ENCODE measurements at places on chromosomes 4 and X.

- no peak for DNase-seq
These were observed 279.0 kb upstream of the GK2 start for GRCh38 chr4:79687006-79687405.

DNA sequence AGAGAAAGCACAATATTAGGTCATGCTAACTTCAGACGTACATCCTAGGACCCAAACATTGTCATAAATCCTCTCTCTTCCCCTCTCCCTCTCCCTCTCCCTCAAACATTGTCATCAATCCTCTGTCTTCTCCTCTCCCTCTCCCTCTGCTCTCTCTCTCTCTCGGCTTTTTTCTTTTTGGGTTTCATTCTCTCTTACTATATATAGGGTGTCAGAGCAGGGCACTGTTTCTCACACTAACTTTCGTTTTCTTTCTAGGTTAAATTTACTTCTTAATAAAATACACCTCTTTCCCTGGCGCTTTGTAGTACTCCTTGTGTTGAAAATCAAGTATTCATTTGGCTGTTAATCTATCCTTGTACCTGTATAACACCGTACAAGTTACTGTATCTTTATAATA, 37.0 kb upstream of the HERC5 start:
- no peak for DNase-seq

DNA sequence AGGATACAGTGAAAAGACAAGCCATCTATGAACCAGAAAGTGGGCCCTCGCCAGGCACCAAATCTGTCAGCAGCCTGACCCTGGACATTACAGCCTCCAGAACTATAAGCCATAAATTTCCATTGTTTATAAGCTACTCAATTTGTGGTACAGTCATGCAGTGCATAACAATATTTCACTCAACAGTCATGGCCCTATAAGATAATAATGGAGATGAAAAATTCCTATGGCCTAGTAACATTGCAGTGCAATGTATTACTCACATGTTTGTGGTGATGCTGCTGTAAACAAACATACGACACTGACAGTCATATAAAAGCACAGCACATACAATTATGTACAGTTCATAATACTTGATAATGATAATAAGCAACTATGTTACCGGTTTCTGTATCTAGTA, 17.1 kb upstream of the TLR1 start:
- no peak for DNase-seq

GRCh38 chr4:139628184-139629012, 37.2 kb upstream of the MGST2 start:
- DNase-seq = no peak

DNA sequence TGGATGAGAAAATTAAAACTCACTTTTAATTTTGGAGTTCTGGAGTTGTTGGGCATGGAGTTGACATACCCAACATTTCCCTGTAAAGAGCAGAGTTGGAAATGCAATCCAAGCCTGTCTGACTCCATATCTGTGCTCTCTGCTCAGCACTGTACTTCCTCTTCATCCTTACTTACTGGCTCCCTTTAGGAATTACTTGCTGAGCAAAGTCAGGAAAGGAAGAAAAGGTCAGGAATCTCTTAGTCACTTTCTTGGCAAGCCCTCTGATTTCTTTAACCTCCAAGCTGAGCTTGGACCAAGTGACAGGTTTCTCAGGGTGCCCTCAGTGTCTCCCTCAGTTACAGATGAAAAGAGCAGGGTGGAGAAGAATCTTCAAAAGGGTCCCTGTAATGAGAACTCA, 501.5 kb downstream of the ZIC3 start:
- no peak for DNase-seq

DNA sequence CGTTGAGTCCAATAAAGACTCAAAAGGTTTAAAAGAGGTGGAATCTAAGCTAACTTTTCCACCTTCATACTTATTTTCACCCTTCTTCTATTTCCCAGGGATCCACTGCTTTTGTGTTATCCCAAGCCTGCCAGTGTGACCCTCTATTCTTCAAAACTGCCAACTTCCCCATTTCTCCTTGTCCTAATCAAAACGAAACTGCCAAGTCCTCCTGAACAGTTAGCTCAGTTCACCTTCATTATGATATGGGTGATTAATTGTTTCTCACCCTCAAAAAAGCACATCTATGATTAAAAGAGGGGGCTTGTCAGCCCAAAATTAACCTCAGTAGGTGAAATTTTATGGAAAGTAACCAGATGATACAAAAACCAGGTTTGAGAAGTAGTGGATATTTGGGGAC, 108.4 kb downstream of the GUCY2F start:
- DNase-seq = no peak
